ENCODE measurements at places on chromosomes 1 and 21.
A peak's percentile ranks its signal among the peaks of the same experiment; 100 is the strongest.

DNA sequence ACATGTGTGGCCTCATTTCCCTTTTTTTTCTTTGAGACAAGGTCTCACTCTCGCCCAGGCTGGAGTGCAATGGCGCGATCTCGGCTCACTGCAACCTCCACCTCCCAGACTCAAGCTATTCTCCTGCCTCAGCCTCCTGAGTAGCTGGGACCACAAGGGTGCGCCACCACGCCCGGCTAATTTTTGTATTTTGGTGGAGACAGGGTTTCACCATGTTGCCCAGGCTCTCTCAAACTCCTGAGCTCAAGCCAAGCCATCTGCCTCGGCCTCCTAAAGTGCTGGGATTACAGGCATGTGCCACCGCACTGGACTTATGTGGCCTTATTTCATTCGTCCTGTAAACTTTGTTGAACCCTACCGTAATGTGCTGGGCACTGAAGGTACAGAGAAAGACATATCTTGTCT, 569 bp upstream of the WARS2 start:
- DNase-seq, result peak; percentile 50

DNA sequence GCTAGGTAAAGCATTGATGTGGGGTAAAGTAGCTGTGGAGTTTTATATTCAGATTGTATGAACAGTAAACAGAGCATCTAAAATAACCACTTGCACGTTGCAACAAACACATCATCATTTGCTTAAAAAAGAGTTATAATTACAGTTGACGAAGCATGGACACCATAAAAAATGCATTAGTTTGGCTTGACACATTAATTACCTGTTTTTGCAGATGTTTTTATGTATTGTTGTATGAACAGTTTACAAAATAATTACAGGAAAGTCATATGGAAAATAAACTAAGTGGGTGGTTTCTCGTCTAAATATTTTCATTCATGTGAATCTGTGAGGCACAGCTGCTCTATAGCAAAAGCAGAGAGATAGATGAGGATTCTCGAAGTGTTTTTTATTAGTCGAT, 108.3 kb downstream of the RPS6KC1 start:
- no peak for DNase-seq

- DNase-seq, result no peak
These were observed 30.3 kb upstream of the TRABD2B start for GRCh38 chr1:48027533-48027835.

DNA sequence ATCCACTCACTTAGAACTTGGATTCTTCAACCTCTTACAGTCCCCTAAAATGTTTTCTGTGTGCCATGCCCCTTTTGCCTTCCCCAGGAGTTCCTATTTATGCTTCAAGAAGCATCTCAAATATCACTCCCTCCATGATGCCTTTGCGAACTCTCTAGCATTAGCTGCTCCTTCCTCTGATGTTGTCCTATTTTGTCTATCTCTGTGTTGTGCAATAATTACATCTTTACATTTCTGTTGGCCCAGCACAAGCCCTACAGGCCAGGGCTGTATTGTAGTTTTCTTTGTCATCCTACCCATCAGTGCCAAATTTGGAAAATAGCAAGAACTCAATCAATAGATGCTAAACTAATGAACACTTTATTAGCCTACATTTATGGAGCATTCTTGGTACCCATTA, 125.8 kb downstream of the ST6GALNAC5 start:
- no peak for DNase-seq

DNA sequence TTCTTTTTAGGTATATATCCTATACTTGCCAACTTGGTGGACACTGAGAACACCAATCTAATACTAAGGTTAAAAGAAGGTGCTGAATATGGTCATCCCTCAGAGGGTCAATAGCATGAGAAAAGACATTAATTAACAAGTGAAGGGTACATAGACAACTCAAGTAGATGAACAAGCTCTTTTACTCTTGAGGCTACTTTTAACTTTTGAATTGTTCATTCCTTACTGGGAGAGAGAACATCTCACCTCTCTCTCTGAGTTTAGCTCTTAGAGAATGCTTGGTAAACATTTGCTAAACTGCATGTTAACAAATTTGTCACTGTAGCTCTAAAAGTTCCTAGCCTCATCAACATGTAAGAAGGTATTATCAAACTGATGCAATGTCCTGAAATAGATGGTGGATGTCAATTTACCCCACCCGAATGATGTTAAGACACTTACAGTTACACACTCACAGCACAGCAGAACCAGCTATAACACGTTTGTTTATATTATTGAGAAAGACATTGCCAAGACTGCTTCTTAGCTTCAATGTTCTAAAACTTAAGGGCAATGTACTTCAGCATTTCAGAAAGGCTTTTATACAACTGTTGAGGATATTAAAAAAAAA, 35.9 kb downstream of the HEATR1 start:
- no peak for DNase-seq

DNA sequence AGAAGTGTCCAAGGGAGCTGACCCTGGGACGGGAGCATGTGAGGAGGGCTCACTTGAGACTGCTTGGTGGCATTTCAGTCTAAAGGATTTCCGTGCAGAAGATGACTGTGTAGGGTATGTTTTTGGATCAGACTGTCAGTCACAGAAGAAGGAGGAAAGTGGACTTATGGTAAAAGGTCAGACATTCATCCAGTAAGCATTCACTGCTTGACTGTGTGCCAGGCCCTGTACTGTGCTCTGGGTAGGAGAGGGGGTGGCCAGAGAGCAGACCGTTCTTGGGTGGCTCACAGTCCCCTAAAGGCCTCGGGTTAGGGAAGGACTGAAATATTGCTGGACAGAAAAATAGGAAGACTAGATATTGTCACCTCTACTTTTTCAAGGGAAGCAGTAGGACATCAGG, 2.1 kb upstream of the SERINC2 start:
- DNase-seq, result peak; percentile 23

DNA sequence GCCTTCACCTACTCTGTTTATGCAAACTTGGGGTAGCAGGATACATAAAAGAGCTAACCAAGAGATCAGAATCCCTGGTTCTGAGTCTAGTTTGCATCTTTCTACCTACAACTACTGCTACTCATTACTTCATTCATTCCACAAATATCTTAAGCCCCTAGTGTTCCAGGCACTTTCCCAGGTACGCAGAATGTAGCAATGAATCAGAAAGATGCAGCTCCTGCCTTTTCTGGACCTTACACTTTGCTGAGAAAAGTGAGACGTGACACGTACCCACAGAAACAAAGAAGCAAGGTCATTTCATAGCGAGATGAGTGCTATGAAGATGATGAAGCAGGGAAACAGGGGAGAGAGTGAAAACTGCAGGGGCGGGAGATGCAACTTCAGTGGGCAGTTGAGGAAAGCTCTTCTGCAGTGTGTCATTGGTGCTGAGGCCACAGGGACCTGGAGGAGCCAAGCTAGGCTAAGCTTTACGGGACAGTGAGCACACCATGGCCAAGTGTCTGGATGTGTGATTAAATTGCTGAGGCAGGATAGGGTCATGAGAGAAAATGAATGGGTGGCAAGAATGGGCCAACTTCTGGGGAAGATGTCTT, 167.9 kb downstream of the TNFSF18 start:
- DNase-seq, result no peak

- DNase-seq, result no peak
These were observed 129.1 kb downstream of the S1PR1 start for GRCh38 chr1:101365878-101366277.

DNA sequence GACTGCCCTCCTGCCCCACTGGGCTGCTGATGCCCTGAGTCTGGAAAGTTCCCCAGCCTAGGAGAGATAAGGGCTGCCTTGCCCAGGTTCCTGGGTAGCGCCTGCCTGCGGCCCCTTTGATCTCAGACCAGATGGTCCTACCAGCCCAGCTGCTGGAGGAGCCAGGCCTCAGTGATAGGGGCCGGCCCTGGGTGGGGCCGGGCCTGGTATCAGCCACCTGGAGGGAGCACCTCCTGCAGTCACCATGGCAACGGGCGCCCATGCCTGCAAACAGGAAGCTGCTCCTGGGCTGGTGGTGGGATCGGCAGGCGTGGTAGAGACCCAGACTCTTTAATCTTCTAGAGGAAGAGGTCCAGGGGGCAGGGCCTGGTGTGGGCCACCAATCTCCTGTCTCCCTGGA, 119.7 kb upstream of the WNT4 start:
- no peak for DNase-seq

GRCh38 chr1:173280899-173281660, 73.9 kb upstream of the TNFSF4 start:
- DNase-seq, result peak; percentile 32

DNA sequence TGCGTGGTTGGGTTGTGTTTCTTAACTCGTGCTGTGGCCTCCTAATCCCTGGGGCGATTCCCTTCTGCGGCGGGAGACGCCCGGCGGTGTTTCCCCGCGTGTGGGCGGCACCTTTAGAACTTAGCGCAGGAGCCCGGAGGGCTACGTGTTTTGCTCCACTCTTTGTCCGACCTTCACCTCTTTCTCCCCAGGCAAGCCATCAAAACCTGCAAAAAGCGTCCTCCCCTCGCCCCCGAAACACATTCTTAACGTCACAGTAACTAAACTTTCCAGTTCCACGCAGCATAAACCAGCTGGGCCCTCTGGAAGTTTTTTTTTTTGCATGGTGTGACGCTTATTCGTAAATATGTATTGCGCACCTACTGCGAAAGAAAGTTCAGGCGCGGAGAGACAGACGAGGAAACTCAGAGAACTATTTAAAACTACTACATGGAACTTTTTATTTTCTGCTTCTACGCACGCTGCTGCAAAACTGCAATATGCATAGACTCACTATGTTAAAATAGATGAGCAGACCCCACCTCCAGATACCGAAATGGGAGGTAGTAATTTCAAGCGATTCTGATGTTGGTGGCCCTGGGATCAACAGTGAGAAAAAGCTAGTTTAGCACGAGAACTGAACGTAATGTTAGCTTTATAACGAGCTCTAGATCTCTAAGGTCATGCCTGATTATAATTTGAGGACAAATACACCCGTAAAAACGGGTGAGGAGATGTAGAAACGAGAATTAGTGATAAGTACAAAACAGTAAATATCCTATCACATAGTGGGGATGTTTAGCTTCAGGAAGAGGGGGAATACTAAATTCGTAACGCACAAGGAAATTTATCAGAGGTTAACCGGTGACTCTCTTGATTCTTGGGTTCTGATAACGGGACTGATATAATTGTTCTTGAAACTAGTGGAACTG, 920 bp downstream of the MTR start:
- peak; percentile 65 for DNase-seq

DNA sequence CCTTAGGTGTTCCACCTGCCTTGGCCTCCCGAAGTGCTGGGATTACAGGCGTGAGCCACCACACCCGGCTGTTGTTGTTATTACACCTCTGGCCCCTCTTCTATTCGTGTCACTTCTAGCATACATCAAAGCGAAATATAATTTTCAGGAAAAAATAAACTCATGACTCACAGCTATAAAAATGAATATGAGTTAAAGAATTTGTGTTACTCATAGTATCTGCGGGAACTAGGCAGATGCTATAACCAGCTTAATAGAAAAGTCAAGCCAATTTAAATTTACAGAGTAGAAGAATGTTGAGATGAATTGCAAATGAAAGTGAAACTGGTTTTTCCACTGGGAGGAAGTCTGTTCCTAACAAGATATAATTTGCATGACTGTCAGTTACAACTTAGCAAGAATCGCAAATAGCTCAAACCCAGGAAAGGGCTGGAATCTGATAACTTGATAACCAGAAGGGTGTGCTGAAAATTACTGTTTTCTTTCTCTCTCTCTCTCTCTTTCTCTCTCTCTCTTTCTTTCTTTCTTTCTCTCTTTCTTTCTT, 11.2 kb downstream of the OR2W3 start:
- DNase-seq, result peak; percentile 75

Measured in ELR (cell line).